CD8-positive, alpha-beta T cell (primary cell): ENCODE measurements at places on chromosomes 13 and 19. TPM values are rescaled to one million over a fixed set of nuclear protein-coding genes. Genes with fewer than 3 reads are reported as not detected.

Gene FAM124A
- total RNA-seq: 0.11 TPM

Gene MARK4
- 19.9 TPM for total RNA-seq

Gene CGB5
- total RNA-seq: not detected

Gene KIRREL2
- 0.69 TPM for total RNA-seq

Gene LGALS4
- 3.4 TPM for total RNA-seq

Gene CEACAM3
- total RNA-seq: not detected

Gene CNN1
- not detected for total RNA-seq

Gene MADCAM1
- 0.19 TPM for total RNA-seq

Gene ZNF569
- total RNA-seq: 11.2 TPM
